ENCODE measurements at places on chromosomes 11 and 22.

DNA sequence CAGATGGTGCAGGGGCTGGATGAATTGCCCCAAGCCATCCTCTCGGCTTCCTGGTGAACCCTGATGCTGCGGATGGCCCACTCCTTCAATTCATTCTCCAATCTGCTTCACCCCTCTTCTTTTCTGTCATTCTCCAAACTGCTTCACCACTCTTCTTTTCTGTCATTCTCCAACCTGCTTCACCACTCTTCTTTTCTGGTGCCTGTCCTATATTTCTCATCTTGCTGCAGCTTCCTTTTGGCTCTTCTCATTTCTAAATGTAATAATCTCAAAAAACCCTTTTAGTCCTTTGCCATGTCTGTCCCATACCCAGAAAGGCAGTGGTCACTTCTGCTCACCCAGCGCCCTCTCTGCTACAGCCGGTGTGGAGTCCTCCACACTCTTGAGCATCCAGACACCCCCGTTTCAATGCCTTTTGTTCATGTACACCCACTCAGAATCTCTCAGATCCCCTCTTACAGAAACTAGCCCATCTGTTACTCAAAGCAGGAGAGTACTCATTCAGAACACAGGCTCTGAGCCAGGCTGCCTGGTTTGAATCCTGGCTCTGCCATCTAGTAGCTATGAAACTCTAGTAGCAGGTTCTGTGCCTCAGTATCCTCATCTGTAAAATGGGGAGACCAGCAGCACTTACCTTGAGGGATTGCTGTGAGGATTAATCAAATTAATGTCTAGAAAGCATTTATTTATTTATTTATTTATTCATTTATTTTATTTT, 14.9 kb downstream of the SERPIND1 start:
- DNase-seq: no peak

DNA sequence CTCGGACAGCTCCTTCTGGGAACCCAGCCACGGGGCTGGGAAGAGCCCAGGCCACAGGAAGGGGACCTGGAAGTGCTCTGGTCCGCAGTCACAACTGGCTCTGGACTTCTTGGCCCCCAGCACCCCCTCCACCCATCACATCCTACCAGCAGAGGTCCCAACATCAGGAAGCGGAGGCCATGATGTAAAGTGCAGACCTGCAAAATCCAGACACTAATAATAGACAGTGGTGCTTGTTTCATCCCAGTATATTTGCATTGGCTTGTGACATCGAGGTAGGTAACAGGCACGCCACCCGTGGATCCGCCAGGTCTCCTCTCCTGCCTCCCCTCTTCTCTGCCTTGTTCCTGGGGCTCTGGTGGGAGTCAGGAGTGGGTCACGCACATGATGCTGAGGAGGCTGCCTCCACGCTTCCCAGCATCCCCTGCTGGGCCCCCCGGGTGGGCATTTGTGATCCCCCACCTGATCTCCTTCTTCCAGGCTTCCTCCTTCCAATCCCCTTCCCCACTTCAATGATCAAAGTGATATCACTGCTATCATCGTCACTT, 1454.0 kb downstream of the BRD1 start:
- no peak for DNase-seq

DNA sequence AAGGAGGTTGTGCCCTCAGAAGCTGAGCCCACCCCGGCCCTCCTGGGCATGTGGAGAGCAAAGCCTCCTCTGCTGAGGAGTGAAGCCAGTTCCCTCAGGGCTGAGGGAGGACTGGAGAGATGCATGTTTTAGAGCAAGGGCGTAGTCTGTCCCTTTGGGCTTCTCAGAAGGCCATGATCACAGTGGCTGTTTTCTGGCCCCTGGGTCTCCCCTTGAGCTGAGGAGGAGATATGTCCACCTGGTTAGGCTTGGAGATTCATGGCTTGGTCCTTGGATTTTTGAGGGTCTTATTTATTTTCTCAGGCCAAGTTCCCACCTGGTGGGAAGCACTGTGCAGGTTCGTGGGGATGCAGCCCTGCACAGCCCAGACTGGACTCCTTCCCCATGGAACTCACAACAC, 46.5 kb upstream of the THY1 start:
- DNase-seq: no peak

DNA sequence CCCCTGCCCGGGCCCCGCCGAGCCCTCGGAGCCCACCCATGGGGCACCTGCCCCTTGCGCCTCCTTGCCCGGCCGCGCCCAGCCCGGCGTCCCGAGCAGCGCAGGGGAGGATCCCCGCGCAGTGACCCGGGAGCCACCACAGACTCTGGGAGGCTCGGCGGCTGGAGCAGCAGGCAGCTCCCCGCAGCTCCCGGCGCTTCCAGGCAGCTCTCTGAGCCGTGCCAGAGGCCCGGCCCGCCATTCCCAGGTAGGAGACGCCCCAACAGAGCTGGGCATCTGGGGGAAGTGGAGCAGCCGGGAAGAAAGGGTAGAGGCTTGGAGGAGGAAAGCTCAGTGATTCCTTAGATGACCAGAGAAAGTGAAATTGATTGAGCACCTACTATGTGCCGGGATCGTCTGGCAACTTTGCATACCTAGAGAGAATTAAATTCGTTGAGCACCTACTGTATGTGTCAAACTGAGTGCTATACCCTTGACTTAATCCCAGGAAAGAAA, 670 bp downstream of the RASD2 start:
- no peak for DNase-seq

DNA sequence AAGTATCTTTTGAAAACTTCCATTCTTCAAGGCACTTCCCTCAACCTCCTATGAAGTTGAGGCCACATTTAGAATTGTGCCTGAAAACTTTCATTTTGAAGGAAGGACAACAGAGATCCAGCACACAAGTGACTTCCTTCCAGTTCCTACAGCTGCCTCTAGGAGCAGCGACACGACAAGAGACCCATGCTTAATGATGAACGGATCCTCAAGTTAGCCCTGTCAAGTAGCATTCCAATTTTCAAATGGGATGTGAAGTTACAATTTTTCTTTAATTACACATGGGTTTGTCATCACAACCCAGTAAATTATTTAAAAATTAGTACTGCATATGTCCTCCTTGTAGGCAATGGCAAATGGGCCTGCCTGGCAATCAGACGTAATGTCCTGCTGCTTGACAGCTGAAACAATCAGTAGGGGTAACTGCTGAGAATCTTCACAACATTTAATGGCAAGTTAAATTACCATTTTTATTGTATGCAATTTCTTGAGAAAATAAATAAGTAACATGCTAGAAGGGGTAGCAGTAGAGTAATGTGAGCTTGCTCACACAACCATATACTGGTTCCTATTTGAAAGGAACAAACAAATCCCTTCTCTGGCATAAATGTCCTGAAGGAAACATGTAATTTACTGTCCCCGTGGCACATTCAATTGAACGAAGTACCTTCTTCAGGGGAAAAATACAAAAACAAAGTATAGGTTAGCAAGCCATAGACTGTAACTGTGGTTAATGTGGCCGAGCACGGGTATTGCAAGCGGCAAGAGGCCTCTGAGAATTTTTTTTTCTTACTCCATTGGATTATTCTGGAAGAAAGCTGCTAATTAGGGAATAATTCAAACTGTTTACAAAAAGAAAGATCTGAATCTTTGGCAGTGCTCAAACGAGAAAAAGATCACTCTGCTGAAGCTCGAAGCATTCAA, 288.3 kb downstream of the CADM1 start:
- DNase-seq: no peak

- DNase-seq: no peak
These were observed 25.5 kb downstream of the MFNG start for GRCh38 chr22:37460684-37461083.

- no peak for DNase-seq
These were observed 7.8 kb downstream of the SH3BP1 start for GRCh38 chr22:37647317-37647716.

DNA sequence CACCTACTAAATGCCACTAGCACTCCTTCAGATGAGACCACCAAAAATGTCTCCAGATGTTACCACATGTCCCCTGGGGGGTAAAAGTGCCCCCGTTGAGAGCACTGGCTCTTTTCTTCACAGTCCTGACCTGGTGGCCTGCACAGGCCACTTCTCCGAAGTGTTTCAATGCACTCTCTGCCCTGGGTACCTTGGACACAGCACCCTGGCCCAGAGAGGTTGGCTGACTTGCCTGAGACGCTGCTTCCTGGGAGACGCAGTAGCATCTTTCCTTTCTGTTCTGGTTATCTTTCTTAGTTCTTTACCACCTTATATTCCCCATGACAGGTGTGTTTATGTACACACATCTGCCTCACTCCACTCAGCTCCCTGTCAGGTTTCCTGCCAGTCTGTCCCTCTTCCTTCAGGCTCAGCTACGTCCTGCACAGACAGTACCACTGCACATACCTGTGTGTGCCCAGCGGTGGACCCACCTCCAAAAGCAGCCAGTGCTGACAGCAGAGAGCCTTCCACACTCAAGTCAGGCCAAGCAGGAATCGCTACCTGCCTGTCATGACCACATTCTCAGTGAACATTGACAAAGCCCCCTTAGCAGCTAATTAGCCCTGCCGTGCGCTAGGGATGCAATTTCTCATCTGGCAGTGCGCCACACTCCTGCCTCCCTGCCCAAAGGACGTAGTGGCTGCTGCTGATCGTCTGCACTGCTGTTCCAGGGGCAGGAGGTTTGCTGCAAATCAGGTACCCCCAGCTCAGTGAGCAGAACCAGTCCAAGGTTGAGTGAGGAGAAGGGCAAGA, 39.0 kb downstream of the FAM83F start:
- DNase-seq: no peak

- DNase-seq: no peak
These were observed 815.5 kb downstream of the NTM start for GRCh38 chr11:132185726-132186592.

- DNase-seq: no peak
These were observed 113.8 kb upstream of the PITPNB start for GRCh38 chr22:28032861-28033260.

GRCh38 chr11:69982690-69983570, 95.2 kb upstream of the ANO1 start:
- no peak for DNase-seq

GRCh38 chr22:37169406-37169805, 18.6 kb downstream of the C1QTNF6 start:
- no peak for DNase-seq

- DNase-seq: no peak
These were observed 103.8 kb downstream of the FAM168A start for GRCh38 chr11:73493956-73494598.

- DNase-seq: no peak
These were observed 79.1 kb downstream of the GUCY1A2 start for GRCh38 chr11:106939157-106939556.

DNA sequence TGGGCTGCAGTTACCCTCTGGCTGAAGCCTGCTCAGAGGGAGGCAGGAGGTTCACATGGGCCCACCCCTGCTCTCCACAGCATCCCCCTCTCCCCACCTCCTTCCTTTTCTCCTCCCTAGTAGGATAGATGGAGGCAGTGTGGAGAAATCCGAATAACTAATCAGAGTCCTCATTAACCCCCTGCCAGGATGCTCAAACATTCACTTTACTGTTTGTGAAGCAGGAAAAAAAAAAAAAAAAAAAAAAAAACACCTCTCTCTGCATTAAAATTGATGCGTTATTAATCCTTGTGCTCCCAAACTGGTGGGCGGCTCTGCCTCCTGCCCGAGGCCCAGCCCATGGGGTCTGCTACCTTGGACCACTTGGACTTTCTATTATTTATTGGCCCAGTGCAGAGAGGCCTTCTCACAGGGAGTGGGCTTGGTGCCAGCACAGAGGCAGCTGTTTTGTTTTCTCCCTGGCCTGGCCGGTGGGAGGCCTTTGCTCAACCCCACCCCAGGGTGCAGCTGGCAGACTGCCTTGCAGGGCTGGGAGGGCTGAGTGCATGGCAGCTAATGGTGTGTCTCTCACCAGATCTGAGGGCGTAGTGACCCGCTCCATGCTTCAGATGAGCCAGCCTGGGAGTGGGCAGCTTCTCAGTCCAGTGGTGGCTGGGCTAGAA, 150.7 kb downstream of the PKNOX2 start:
- DNase-seq: no peak

- DNase-seq: no peak
These were observed 29.6 kb downstream of the SHANK3 start for GRCh38 chr22:50702261-50702671.

DNA sequence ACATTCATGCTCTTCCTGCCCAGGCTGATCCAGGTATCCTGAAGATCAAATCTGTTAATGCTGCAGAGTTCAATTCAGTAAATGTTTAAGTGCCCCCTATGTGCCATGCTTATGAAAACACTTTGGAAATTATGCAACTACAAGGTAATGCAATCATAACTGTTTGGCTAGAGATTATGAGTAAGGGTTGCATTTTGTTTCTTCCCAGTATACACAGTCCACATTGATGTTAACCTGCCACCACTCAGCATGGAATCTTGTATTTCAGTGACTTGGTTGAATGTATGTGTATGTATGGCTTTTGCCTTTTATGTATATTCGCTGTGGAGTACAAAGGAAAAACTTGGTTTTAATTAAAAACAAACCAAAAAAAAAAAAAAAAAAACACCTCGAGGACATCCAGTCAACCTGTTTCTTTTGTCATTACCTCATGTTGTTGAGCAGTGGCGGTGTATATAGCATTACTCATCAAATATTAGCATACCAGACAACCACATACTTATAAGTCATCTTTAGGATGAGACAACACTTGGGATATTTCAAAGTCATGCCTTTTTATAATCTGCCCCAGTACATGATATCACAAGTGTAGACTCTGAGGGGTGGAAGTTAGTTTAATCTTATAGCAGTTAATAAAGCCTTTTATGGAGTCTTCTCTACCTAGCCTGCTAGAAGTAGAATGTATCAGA, 86.1 kb upstream of the HORMAD2 start:
- DNase-seq: no peak

GRCh38 chr11:41499429-41499828, 40.0 kb upstream of the LRRC4C start:
- no peak for DNase-seq

DNA sequence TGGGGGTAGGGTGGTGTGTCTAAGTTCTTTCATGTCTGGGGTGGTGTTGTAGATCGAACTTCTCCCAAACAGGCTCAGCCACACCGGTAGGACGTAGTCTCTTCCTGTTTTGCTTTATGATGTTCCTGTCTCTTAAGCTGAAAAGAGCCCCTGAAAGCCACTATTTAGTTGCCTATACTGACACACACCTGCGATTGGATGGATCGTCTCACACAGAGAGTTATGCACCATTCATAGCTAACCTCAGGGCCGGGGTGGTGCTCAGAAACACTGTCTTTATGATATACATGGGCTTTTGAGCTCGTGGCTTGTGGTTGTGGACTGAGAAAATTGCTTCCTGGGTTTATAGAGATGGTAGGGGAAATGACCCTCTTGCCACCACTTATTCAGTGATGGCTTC, 137.6 kb downstream of the TEAD1 start:
- no peak for DNase-seq

DNA sequence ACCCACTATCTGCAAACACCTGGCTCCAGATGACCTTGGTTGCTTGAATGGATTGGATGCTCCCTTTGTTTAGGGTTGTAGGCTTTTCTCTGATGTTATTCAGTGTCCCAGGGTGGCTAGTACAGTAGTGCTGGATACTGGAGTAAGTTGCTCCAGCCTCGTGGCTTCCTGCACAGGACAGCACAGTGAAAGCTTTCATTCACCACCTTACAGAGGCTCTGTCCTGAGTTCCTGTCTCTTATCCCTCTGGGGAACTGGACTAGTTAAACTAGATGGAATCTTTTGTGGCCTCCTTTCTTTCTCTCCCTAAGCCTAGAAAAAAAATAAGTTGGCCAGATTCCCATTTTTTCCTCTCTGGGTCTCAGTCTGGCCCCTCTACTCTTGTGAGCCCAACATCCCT, 42.6 kb downstream of the MRPL48 start:
- no peak for DNase-seq

GRCh38 chr11:130299978-130300377, 14.7 kb downstream of the ZBTB44 start:
- DNase-seq: no peak
